ENCODE measurements at places on chromosomes 5 and 9.

DNA sequence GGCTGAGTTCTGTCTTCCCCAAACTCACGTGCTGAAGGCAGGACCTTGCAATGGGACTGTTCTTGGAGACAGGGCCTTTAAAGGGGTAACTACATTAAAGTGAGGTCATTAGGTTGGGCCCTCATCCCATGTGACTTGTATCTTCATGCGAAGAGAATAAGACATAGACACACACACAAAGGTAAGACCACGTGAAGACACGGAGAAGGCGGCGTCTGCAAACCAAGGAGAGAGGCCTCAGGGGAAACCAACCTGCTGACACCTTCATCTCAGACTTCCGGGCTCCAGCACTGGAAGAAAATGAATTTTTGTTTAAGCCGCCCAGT, 50.7 kb upstream of the KCNMB1 start:
- DNase-seq: no peak

GRCh38 chr9:2810420-2811075, 33.3 kb downstream of the PUM3 start:
- no peak for DNase-seq

DNA sequence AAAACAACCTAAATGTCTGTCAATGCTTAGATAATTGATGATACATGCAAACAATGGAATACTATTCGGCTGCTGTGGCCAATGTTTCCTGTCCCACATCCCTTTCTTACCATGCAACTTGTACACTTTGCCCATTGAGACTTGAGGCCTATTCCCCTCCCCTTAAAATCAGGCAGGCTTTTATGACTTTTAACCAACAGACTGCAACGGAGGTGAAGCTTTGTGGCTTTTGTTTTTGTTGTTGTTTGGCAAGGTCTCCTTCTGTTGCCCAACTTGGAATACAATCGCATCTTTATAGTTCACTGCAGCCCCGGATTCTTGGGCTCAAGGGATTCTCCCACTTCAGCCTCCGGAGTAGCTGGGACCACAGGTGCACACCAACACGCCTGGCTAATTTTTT, 5.8 kb upstream of the SLC26A2 start:
- no peak for DNase-seq

GRCh38 chr9:114016101-114016500, 62.0 kb downstream of the AMBP start:
- no peak for DNase-seq
